NCI-H1417 treated with DMSO at 0.1 percent for 48 hours (cell line): ENCODE measurements at places on chromosomes 2 and 18.

- no peak for DNase-seq
Observed at GRCh38 chr2:2699121-2699505, 368.0 kb upstream of the MYT1L start.

DNA sequence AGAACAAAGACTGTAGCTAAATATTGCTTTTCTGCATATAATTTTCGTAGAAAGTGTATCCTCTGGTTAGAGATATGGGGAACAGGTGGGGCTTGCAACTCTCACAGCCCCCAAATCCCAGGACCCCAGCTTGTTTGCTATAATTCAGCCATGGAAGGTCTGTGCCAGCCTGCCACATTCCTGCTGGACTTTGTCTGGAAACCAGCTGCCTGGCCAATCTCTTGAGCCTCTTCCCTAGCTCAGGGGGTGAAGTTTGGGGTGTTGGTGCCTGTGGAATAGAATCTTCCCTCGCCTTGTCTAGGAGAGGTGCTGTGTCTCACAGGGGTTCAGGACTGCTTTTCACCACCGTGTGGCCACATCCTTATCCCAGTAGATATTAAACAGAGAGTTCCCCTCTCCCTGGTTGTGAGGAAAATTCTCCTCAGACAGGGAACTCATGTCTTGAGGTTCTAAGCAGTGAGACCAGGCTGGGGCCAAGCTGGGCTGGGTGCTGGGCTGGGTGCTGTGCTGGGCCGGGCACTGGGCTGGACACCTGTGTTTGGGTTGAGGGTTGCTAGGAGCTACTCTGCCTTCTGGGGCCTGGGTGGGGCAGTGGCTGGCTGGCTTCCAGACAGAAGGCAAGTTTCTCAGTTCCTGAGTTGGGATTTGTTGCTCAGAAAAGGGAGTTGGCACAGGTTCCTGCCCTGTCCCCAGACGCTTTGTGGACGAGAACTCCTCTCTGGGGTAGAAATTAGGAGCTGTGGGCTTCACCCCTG lies 12.3 kb downstream of the TOGARAM2 start:
- no peak for DNase-seq

DNA sequence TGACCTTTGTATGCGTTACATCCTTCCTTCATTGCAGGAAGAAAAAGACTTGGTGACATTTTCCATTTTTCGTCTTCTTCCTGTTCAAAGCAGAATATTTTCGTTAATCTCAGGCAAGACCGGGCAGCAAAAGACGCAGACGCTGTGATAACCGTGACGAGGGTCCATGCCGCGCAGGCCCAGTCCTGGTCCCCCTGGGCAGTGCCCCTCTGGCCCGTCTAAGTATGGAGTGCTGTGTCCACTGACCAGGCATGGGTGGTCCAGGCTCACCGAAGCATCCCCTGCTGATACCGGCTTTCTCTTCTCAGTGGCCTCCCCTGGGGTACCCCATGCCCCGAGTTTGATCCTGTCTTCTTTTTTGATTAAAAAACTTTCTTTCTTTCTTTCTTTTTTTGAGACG lies 135.2 kb upstream of the ASB18 start:
- no peak for DNase-seq

GRCh38 chr2:178271629-178272333 lies 77.5 kb downstream of the OSBPL6 start:
- no peak for DNase-seq

- DNase-seq: no peak
Observed at GRCh38 chr2:240935103-240935876, 29.2 kb downstream of the CROCC2 start.

GRCh38 chr18:47260120-47260923 lies 8.9 kb upstream of the SKOR2 start:
- DNase-seq: no peak

- DNase-seq: no peak
Observed at GRCh38 chr2:206688453-206688852, 29.7 kb downstream of the DYTN start.

- DNase-seq: no peak
Observed at GRCh38 chr2:232894746-232895145, 24.7 kb downstream of the SNORC start.

DNA sequence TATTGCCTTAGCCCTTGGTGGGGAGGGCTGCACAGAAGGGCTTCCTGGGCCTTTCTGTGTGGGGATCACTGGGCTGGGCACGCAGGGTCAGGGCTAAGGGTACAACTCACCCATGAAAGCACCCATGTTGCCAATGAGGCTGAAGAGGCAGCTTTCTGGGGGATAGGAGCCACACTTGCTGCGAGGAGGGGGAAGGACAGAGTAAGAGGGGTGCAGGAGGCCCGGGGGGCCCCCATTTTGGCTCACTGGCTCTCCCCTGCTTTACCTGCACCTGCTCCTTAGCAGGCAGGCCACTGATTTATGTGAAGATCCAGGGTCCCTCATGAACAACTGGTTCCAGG lies 2.3 kb downstream of the TMEM150A start:
- no peak for DNase-seq

- DNase-seq: no peak
Observed at GRCh38 chr2:43585708-43586107, 10.1 kb downstream of the THADA start.

DNA sequence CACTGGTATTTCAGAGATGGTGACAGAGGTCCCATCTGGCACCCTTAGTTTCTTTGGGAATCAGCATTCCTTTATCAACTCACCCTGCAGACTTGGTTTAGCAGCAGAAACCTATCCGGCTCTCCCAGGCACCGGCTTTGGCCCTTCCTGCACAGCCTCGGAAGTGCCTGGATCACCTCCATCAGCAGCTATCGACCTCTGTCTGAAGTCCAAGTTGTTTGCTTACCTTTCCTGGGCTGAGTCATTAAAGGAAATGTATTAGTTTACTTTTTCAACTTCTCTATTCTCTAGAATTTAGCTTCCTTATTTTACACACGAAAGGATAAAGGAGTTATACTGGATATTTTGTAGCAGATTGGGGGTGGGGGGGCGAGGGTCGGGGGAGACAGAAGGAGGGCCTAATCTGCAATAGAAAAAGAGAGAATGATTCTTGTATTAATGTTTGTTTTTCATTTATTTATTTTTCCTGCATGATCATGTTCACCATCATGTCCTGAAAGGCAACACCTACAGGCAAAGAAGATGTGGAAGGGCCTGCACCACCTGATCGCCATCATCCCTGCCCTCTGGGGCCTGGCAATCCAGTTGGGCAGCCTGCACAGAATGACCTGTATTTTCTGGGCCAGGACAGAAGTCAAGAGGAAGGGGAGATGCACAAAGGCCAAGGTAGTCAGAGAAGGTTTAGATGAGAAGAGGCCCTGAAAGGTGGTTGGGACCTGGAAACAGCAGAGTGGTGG lies 22.1 kb upstream of the MAT2A start:
- no peak for DNase-seq

DNA sequence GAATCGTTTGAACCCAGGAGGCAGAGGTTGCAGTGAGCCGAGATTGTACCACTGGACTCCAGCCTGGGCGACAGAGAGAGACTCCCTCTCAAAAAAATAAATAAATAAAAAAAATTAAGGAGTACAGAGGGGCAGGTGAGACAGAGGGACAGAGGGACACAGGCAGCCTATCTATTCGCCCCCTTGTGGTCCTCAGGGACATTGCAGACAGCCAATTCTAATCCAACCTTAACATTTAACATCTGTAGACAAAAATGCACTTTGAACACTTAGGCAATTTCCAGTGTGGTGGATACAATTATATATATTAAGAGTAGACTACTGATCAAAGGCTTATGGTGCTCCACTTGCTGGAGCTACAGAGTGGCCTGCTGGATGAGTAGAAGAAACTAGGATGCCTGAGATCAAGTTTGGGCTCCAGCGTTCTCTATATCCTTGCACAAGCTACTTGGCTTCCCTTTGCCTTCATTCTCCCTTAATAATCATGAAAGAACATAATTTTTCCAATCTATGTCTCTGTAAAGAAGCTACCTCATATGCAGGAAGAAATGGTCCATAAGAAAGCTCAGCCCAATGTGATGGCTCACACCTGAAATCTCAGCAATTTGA lies 8.2 kb upstream of the SMARCAL1 start:
- no peak for DNase-seq
